Hematopoietic multipotent progenitor cell treated with erythropoietin and hydrocortisone succinate and interleukin-3 and kit ligand, for 8 days (in vitro differentiated cells): ENCODE measurements at places on chromosomes 1 and 21.

DNA sequence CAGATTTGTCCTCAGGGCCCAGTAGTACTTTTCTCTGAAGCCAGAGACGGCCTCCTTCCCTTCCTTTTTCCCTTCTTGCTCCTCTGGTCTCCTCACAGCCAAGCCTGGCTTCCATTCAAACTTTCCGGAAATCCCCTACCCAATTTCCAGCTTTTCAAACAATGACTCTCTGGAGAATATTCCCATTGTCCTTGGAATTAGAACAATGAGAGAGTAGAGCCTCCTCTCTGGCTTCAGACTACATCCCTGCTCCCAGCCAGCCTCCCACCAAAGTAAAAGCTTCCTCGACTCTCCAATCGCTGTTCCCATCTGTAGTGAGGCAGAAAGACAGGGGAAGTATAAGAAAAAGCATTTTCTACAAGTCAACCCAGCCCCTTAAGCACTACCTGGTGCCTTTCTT, 77.7 kb upstream of the SOX13 start:
- no peak for DNase-seq

DNA sequence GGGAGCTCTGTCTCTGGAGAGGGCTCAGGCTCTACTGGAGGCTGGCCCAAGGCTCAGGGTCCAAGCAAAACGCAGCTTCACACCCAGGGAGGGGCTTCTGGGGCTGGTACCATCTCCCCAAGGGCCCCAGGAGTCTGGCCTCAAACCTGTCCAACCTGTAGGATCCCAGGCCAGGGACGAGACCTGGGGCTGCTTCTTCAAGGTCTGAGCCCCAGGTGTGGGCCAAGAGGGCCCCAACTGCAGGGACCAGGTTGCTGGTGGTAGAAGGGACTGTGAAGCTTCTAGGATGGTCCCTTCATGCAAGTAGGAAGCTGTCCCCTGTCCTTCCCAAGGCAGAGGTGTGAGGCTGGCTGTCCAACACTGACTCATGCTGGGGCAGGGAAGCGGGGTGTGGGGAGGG, 7.8 kb upstream of the MMEL1 start:
- DNase-seq, result no peak

GRCh38 chr1:213123536-213123935, 72.5 kb downstream of the RPS6KC1 start:
- no peak for DNase-seq

DNA sequence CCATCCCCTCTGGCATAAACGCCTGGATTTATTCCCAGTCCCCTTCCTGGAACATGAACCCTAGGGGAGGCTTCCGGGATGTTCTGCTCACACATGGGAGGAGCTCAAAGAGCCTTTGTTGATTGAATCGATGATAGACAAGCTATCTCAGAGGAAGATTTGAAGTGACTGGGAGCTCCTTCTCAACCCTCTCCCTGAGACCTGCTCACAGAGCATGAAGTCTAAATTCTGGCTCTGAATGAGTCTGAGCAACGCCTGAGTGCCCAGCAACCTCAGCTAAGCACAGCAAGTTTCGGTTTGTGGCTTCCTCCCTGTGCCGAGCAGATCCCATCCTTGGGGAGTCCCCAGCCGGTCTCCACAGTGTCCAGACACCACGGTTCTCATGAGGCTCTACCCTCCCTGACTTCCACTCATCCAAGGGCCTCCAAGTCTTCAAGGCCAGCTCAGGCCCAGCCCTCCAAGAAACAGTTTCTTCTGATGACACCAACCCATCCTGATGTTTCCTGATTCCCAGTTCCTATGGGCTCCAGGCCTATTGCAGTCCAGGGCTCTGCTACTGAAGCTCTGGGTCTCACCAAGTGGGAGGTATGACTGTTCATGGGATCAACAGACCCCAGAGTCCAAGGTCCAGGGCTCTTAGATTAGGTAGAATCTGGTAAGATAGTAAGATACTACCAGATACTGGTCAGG, 190.8 kb downstream of the DYRK1A start:
- DNase-seq, result no peak

GRCh38 chr1:86811142-86811924, 102.6 kb downstream of the SELENOF start:
- no peak for DNase-seq
